ENCODE measurements at places on chromosomes 16 and 17.

DNA sequence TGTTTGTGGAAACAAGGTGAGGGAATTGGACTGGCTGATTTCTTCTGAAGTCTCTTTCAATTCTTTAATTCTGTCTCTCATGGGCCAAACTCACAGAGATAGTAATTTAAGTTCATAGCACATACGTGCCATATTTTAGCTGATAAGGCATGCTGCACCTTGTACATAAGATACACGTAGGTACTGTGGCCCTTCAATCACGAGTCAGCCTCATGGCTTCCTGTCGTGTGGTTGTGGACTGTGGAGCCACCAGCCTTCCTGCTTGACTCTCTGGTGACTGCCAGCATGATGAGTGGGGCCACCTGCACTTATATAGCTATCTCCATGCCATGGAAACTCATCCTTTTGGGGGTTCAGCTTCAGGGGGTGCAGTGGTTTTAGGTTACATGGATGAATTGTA lies 25.1 kb downstream of the KSR1 start:
- no peak for DNase-seq

DNA sequence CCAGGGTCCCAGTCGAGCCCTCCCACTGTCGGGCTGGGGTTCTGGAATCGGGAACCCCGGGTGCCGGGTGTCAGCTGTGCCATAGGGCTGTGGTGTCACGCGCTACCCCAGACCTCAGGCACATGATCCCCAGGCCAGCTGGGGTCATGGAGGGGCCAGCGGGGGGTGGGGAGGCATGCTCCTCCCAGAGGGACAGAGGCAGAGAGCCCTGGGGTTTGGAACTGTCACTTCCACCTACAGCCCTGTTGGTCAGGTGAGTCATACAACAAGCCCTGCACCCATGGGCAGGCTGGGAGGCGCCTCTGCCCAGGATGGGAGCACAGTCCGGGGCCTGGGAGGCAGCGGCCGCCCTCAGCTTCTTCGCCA lies 63.0 kb downstream of the BAIAP2 start:
- DNase-seq, result no peak

GRCh38 chr17:68624381-68624780 lies 23.2 kb upstream of the FAM20A start:
- DNase-seq, result no peak

DNA sequence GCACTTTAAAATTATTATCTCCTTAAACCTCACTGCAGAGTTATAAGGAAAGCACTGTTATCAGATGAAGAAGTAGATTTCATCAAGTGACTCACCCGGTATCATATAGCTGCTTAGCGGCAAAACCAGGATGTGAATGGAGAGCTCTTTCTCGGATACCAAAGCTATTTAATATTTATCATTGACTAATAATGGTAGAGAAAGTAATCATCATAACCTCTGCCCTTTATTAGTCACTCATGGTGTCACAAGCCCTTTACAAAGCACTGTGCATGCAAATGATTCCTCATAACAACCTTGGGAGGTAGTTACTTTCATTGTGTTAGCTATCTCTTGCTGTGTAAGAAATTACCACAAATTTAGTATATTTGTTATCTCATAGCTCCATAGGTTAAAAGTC lies 592.9 kb downstream of the MAF start:
- DNase-seq, result no peak

DNA sequence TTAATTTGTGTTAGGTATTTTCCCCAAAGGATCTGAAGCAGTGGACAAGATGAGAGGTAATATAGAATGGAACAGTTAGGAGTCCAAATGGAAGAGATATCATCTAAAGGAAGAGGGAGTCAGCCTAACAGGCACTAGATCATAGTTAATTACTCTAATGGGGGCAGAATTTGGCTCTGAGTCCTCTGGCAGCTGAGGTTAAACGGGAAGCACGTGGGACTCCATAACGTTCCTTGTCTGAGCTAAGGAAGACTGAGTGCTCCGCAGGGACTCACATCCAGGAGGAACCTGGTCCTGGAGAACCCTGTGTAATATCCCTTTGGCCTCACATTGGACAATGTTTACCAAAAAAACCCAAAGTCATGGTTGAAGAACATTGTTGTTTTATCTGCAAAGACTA lies 46.6 kb upstream of the TEX2 start:
- no peak for DNase-seq

DNA sequence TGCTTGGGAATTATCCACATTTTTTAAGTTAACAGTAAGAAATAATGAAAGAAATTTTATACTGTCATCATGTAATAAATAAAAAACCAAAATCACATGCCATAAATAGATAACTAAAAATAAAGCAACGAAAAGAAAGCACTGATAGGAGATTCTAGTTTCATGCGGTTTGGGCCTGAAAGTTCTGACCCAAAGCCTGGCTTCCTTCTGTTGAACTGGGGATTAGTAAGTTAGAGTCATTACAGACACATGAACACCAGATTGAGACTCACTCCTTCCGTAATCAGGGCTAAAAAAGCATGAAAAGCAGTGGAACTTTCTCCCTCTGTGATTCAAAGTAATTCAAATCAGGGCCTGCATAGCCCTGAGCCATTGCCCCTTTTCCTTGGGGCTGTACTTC lies 13.2 kb upstream of the SLC6A2 start:
- no peak for DNase-seq

DNA sequence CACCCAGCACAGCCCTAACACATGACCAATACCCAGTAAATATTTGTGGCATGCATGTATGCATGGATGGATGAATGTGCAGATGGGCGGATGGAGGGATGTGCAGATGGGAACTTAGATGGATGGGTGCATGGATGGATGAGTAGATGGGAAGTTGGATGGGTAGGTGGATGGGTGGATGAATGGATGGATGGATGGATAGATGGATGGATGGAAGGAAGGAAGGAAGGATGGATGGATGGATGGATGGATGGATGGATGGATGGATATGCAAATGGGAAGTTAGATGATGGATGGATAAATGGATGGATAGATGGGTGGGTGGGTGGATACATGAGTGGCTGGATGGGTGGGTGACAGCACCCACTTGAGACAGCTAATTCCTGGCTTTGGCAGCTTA lies 193.2 kb upstream of the TNRC6C start:
- DNase-seq, result no peak

- DNase-seq, result no peak
Observed at GRCh38 chr16:84928679-84929420, 82.5 kb downstream of the ZDHHC7 start.

DNA sequence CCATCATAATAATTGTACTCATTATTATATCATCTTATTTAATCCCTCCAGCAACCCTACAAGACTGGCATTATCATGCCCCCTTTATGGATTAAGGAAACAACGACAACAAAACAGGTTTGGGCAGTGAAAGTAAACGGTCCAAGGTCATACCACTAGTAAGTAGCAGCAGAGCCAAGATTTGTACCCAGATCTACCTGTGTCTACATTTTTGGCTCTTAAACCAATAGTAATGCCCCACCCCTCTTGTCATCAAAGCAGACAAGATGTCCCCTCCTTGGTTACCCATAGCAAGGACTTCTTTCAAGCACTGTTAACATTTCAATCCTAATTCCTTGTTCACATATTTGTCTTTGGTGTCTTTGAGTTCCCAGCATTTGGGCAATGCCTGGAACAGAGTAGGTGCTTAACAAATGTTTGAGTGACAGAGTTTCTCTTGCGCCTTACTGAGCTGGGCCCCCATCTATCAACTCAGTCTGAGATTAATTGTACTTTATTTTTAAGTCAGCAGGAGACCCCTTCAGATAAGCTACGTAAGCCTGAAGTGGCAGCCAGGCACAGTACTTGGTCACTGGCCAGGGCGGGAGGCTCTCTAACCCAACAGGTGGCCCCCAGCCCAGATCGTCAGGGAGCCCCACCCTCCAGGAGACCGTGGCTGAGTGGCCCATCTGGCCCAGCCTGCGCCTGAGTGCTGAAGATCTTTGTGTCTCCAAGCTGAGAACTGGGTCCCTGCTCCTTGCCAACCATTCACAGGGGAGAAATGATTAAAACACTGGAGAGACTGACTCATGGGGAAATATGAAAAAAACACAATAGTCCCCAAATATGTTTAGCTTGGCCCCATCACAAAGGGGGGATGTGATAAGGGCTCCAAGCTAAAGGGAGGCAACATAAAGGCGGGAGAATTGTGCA lies 75.8 kb downstream of the AXIN2 start:
- no peak for DNase-seq

DNA sequence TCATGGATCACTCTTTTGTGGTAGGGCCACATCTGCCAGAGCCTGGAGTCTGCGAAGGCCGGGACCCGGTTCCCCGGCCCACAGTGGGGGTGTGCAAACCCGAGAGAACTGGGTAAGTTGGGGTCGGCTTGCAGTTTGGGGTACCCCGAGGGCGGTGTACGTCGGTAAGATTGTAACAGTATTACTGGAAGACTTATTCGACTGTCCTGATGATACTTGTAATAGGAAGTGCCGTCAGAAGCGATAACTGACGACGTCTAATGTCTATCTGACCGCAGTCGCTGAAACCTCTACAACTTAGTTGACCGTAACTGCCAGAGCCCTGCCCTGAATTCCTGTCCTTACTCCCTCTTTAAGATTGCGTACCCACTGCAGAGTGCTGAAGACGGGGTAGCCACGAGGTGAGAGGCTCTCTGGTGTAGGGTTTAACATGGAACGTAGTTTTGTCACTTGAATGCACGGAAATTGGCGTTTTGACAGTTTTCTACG lies 24.0 kb downstream of the TRPV2 start:
- no peak for DNase-seq

- DNase-seq, result peak; percentile 47
Observed at GRCh38 chr17:40062329-40063186, at the start of gene THRA. Gene THRA (plus strand): TSS chr17:40062965. CDS start chr17:40074489, 11,524 bp downstream.

- no peak for DNase-seq
Observed at GRCh38 chr16:87801679-87802259, 36.0 kb upstream of the KLHDC4 start.

- DNase-seq, result peak; percentile 35
Observed at GRCh38 chr17:68462381-68463210, 5.3 kb upstream of the WIPI1 start.

GRCh38 chr17:45578516-45579455 lies 88.3 kb upstream of the PLEKHM1 start:
- no peak for DNase-seq

- DNase-seq, result no peak
Observed at GRCh38 chr17:48609033-48609432, 1.8 kb downstream of the HOXB7 start.

- DNase-seq, result peak; percentile 80
Observed at GRCh38 chr17:29929533-29930408, at the start of gene SSH2. Gene SSH2 (minus strand): TSS chr17:29930228. CDS start chr17:29930000, 228 bp downstream.

GRCh38 chr16:75217389-75217851 lies 1.4 kb upstream of the CTRB1 start:
- no peak for DNase-seq

DNA sequence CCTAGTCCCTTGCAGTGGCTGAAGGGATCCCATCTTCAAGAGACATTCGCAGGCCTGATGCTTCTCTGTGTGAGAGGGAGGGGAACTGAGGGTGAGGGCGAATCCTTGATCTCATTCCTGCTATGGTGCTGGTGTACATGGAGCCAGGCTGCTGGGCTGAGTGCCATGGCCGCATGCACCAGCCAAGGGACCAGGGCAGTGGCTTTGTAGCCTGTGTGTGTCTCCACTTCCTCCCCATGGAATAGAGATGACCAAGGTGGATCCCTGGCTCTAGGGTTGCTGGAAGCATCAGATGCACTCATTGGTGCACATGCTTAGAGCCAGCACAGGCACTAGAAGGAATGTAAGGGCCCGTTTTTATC lies 195.0 kb downstream of the FOXL1 start:
- no peak for DNase-seq

- no peak for DNase-seq
Observed at GRCh38 chr17:80018917-80019651, 16.6 kb downstream of the TBC1D16 start.

DNA sequence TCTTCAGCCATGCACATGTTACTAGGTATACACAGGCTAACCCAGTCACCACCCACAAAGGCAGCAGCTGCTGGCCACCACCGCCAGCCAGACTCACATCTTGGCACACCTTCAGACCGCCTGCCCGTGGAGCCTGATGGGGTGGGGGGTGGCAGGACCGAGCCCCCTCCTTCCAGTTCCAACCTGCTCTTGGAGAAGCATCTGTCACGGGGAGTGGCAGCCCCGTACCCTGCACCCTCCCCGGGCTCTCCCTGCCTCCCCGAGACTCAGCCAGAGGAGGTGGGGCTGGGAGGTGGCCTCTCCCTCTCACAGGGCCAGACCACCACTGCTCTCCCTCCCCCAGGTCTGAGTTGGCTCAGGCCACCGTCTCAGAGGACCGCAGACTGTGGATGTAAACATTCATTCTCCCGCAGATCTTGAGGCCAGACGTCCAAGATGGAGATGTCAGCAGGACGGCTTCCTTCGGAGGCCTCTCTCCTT lies 11.3 kb upstream of the RBFOX3 start:
- no peak for DNase-seq

DNA sequence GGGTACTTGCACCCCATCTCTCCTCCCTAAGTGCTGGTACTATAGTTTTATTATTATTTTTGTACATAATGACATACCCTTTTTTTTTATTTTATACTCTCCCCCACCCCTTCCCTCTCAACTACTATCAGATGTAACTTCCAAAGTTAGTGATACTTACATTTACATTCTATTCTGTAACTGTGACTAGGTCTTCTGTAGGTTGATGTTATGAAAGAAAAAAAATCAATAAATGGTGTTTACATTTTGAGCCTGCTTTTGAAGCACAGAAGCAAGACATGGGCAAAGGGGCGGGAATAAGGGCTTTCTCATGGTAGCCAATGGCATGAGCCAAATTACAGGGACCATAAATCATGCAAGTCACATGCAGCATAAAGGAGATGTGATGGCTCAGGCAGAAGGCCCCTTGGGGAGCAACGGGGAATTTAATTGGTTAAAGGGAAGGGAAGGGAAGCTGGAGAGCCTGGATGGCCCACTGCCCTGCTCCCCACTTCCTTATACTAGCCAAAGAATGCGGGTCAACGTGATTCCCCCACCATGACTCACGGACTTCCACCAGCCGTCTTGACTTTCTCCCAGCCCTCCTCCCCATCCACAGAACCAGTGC lies 2.4 kb upstream of the ACSF2 start:
- DNase-seq, result no peak

DNA sequence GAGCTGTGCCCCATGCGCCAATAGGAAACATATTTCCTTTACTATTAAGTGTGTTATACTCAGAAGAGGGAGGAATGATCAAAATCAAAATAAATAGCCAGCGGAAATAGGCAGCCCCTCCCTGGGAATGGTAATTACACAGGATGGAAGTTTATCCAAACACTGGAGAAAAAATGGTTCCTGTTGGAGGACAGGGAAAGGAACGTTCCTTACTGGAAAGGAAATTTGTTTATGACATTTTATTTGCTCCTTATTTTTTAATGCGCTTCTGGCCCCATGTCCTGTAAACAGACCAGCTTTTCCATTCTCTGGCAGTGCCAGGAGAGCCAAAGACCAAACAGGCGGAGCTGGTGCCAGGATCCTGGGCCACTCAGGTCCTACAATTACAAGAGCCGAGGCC lies 273.7 kb downstream of the SOX9 start:
- no peak for DNase-seq

- DNase-seq, result no peak
Observed at GRCh38 chr16:86138121-86139085, 239.4 kb downstream of the IRF8 start.

Measured in stimulated activated CD4-positive, alpha-beta T cell treated with anti-CD3 and anti-CD28 coated beads, TNF-alpha, amount 100 ng/mL, for 4 hours (primary cell).